Small intestine (tissue), 16 donors: ENCODE measurements at places on chromosomes 16 and 17.

DNA sequence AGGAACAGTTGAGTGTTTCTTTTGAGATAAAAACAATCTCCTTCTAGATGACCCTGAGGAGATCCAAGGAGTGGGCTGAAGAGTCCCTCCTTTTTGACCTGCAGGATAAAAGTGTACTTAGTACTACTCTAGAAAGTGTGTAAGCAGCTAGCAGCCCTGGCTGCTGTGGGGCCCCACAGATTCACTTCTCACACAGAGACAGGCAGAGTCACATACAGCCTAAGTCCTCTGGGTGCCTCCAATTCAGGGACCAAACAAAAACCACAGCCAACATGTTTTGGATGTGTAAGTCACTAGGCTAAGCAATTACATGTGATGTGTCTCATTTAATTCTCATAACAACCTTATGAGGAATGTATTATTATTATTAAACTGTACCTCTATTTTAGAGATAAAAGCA lies 97.1 kb downstream of the TMEM100 start:
- no peak for DNase-seq

DNA sequence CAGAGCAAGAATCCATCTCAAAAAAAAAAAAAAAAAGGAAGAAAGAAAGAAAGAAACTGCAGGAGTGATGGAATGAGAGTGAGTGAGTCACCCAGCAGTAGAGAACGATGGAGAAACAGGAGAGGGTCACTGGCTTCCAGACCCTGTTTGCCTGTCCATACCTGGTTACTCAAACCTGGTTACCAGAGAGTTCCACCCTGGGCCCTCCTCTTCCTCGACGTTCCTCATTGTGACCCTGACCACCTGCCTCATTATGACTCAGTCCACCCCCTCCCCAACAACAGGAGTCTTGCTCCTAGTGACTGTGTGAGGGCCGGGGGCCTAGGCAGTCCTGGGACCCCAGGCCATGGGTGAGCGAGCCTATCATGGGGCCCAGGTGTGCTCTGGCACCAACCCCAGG lies at the start of gene SPEM3:
Gene SPEM3 (plus strand): TSS at position 301 of the 400 bp plus-strand sequence. CDS start 46 bp downstream, at position 347.
- DNase-seq, result no peak

DNA sequence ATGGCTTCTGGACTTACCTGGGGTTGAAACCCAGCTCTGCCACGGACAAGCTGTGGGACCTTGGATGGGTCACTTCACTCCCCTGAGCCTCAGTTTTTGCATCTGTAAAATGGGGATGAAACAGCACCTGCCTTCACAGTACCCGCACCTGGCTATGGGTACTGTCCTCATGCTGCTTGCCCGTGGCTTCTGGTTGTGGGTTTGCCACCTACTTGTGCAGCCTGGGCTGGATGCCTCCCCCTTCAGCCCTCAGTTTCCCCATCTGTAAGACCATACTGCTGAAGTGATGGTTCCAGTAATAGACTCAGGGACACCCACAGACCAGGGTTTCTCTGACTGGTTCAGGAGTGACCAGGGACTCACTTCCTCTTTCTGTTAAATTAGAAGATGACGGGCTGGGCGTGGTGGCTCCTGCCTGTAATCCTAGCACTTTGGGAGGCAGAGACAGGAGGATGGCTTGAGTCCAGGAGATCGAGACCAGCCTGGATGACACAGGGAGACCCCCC lies 9.4 kb downstream of the GLIS2 start:
- no peak for DNase-seq

- no peak for DNase-seq
Observed at GRCh38 chr17:56536766-56537165, 56.7 kb upstream of the NOG start.

DNA sequence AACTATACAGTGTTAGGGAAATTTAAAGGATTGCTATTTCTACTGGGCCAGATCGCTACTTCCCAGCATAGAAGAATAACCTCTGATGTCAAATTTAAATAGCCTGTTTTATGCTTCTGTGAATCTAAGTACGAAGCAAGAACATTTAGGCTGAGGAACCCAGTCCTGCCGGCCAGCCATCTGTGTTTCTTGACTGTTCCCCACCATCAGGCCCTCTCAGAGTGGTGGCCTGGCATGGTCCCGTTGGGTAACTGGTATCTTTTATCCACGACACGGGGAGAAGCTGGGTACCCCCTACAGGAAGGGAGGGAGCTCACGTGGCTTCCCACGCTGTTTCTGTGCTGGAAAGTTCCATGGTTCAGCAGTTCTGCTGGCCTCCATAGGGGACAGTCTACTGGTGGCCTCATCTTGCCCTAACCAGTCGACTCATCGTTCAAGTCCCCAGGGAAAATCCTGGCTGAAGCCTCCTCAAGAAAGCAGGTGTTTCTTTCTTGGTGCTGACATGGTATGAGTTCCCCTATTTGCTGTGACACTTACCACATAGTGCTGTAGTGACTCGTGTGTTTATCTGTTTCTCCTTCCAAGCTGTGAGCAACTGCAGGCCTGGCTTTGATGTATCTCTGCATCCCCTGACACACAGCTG lies 201.7 kb upstream of the NLRP1 start:
- DNase-seq, result no peak

- no peak for DNase-seq
Observed at GRCh38 chr17:58693751-58694150, 1.3 kb downstream of the RAD51C start.

GRCh38 chr17:16361874-16362273 lies 8.6 kb upstream of the CENPV start:
- no peak for DNase-seq

GRCh38 chr16:965036-965395 lies 5.8 kb downstream of the LMF1 start:
- no peak for DNase-seq

DNA sequence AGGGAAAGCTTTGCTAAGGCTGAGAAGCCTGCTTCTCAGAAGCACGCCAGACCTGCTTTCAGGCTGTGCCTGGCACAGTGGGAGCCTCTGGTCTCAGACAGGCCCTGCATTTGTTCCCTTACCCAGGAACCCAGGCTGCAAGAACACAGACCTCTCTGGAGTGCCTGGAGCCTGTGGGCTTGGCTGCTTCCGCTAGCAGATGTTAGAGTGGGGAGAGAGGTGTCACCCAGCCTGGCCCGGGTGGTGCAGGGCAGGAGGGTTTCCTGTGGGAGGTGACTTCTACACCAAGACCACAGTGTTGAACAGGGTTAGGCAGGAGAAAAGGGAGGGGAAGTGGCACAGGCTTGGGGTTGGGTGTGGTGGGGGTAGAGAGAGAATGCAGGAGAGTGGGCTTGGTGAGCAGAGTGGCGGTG lies 35.8 kb upstream of the ADGRG1 start:
- peak; percentile 55 for DNase-seq

DNA sequence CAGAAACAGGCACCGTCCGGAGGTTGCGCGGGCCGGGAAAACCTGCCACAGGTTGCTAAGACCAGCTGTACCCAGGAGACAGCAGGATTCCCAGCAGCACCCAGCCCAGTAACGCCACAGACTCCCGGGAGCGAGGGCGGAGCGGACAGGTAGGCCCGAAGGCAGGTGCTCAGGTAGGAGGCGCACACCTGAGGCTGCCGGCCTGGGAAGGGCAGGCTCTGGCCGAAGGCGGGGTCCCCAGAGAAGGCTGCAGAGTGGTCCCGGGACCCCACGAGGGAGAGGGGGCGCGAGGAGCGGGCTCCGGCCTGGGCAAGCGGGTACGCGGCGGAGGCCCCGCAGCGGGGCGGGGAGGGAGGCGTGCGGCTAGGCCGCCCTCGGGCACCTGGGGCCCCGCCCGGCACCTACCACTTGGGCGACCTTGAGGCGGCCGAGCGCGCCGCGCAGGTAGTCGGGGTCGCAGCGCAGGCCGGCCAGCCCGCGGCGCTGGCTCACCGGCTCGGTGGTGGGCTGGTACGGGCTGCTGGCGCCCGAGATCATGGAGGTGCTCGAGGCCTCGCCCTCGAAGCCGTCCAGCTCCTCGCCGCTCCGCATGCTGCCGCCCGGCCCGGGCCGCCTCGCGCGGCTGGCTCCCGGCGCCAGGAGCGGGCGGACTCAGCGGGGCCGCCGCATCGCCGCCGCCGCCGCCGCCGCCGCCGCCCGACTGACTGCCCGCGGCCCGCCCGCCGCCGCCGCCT lies 441 bp downstream of the CMTM4 start:
- peak; percentile 90 for DNase-seq

GRCh38 chr16:17277981-17278381 lies 192.8 kb downstream of the XYLT1 start:
- DNase-seq, result peak; percentile 79

GRCh38 chr17:64028874-64029464 lies 8.5 kb upstream of the ICAM2 start:
- peak; percentile 72 for DNase-seq

GRCh38 chr16:2493605-2494004 lies 18.7 kb downstream of the TBC1D24 start:
- no peak for DNase-seq

DNA sequence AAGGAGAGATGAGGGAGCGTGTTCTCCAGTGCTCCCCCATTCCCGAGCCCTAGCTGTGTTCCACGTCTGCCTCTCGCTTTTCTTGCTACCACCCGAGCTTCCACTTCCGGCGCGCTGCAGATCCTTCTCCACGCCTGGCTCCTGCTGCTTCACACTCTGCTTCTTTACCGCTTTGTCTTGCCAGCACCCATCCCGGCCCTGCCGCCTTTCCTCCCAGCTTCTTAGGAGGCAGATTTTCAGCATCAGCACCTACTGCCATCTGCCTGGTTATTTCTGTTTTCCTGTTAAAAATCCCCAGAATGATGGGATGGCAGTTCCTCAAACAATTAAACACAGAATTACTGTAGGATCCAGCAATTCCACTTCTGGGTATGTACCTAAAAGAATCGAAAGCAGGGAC lies 64.7 kb downstream of the ELAC2 start:
- no peak for DNase-seq

DNA sequence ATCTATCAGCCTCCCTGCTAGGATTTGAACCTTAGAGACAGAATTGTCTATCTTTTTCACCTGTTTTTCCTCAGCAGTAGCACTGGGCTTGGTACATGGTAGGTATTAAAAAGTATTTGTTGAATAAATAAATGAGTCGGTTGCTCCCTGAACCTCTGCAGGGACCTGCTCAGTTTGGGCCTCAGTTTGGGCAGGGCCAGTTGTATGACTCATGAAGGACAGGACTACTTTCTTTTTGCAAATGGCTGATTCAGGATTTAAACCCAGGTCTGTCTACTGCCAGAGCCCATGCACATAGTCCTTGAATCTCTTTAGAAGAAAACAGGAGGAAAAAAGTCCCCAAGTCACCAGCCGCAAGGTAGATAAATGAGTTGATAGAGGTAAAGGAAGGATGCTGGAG lies 3.1 kb downstream of the MMP2 start:
- DNase-seq, result no peak

DNA sequence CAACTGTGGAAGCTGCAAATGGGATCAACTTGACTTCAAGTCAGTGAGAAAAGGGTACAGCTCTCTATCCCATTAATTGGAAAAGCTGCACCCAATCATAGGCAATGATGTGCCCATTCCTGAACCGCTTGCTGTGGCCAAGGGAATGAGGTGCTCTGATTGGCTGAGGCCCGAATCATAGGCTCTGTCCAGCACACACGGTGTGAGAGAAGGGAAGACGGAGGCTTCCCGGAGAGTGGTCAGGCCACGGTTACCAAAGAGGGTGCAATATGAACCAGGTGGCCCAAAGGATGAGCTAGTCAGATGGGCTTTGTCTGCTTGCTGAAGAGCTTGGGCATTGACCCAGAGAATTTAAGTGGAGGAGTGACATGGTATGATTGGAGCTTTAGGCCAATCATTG lies 353.3 kb downstream of the CPPED1 start:
- no peak for DNase-seq

GRCh38 chr17:57355090-57355859 lies 99.0 kb downstream of the MSI2 start:
- DNase-seq, result no peak

GRCh38 chr17:42438600-42439567 lies 15.8 kb upstream of the CAVIN1 start:
- DNase-seq, result peak; percentile 56

DNA sequence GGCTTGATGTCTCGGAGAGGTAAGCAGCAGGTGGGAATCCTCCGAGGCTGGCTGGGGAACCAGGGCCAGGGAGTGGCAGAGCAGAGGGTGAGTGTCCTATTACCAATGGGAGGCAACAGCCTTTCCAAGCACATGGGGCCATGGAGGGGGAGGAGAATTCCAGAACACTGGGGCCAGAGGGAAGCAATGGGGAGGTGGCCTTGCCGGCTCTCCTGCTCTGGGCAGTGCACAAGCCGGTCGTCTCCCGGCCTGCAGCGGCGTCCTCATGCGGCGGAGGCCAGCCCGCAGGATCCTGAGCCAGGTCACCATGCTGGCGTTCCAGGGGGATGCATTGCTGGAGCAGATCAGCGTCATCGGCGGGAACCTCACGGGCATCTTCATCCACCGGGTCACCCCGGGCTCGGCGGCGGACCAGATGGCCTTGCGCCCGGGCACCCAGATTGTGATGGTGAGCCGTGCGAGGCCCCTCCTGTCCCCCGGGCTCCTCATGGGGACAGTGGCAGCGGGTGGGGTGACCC lies 21.9 kb downstream of the SGSH start:
- no peak for DNase-seq

DNA sequence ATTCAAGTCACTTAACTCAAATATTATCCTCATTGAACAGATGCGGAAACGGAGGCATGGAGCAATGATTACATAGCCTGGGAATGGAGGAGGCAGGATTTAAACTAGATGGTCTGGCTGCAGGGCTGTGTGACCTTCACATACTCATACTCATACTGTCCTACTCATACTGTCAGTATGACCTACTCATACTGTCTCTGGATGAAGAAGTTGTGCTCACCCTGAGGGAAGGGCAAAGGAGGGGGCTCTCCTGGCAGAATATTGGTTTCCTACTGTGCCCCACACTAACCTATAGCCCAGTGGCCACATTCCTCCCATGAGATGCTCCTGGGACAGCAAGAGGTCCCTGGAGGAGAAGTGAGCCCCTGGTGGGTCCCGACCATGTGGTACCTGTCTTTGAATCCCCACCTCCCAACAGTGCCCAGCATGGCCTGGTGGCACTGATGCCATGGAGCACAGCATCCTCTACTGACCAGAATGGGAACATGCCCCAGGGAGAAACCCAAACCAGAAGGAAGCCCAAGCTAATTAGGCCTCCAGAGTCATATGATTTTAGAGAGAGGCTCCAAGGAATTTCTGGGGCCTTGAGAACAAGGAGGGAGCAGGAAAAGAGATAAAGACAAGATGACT lies 197.3 kb upstream of the SDK2 start:
- peak; percentile 6 for DNase-seq

DNA sequence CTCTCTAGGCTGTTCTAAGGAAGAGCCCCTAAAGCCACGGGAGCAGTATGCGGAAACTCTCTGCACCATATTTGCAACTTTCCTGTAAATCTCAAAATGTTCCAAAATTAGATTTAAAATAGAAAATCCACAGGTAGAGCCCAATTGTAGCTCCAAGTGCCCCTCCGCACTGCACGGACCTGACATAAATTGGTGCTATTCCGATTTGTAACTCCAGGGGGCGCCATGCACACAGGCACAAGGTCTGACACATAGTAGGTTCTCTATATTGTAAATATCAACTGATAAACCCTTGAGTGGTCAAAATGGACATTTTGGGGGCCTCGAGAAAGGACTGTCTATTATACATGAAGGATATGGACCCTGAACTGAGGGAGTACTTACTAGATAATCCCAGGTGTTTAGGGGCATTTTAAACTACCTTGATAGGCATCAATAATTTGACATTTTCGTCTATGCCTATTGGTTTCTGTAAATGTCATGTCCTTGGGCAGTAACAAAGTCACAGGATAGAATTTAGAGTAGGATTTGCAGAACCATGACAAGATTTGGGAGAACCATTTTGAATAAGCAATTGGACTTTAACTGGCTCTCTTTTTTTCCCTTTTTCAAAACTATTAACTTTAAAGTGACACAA lies 36.6 kb upstream of the TMEM132E start:
- peak; percentile 17 for DNase-seq
